ENCODE measurements at places on chromosomes 6 and 20.
A peak's percentile ranks its signal among the peaks of the same experiment; 100 is the strongest.

GRCh38 chr6:22717915-22718314 is 148.5 kb downstream of the HDGFL1 start:
- no peak for DNase-seq

DNA sequence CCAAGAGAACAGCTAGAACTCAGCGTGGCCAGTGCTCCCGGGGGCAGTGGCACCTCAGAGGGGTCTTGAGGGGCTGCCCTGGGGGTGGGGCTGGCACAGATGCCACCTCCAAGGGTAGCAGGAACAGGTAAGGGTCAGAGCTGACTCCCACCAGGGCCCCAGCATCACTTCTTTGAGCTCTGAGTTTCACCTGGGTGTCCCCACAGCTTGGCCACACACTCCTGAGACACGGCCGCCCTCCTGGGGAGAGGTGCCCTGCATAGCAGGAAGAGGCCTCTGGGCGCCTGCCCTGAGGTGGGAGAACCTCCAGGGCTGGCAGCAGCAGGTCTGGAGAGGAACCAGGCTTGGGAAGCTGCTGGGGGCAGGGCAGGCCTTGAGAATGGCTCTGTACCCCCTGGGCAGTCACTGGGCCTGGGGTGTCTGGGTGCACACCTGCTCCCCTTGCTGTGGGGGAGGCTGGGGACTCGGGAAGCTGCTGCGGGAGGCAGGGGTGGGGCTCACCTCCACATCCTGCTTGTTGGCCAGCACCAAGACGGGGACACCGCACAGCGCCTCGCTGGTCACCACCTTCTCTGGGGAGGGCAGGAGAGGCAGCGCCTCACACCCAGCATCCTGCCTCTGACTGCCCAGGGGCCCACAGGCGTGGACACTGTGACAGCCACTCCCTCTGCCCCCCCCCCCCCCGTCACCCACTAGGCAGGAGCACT is 5.0 kb downstream of the TNFRSF6B start:
- DNase-seq, result no peak

DNA sequence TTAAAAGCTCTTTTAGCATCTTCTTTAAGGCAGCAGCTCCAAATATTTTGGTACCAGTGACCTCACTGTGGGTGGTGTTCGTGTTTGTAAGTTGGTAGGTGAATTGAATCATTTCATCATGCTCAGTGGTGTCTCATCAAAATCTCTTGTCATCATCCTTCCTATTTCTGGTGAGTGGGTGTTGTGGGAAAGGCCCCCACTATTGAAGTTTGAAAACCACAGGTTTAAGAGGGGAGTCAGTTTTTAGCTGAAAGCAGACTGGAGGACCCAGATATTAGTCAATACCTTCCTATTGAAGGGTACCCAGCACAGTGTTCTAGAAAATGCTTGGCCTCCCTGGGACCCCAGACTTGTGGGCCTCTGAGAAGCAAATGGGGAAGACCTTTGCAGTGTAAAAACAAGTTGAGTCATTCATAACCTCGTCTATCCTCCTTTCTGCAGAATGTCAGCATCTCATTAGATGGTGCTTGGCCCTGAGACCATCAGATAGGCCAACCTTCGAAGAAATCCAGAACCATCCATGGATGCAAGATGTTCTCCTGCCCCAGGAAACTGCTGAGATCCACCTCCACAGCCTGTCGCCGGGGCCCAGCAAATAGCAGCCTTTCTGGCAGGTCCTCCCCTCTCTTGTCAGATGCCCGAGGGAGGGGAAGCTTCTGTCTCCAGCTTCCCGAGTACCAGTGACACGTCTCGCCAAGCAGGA is 3.7 kb downstream of the PIM1 start:
- no peak for DNase-seq

GRCh38 chr6:7142228-7142801 is 34.6 kb downstream of the RREB1 start:
- DNase-seq, result no peak

GRCh38 chr6:126461045-126461444 is 121.1 kb downstream of the CENPW start:
- no peak for DNase-seq

DNA sequence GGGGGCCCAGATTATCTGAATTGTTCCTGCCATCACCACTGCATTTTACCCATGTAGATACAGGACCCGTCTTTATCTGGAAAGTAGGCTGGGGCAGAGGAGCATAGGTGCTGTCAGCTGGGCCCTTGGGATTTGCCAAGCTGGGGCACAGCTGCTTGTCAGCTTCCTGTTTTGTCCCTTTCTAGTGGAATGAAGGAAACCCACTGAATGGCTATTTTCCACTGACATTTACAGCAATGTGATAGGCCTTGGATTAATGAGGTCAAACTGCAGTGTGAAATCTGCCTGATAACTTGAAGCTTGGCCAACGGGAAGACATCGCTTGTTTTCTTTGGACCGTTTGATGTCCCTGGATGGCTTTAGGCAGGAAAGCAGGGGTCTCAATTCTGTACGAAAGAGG is 6.7 kb downstream of the PPP1R16B start:
- DNase-seq, result no peak

DNA sequence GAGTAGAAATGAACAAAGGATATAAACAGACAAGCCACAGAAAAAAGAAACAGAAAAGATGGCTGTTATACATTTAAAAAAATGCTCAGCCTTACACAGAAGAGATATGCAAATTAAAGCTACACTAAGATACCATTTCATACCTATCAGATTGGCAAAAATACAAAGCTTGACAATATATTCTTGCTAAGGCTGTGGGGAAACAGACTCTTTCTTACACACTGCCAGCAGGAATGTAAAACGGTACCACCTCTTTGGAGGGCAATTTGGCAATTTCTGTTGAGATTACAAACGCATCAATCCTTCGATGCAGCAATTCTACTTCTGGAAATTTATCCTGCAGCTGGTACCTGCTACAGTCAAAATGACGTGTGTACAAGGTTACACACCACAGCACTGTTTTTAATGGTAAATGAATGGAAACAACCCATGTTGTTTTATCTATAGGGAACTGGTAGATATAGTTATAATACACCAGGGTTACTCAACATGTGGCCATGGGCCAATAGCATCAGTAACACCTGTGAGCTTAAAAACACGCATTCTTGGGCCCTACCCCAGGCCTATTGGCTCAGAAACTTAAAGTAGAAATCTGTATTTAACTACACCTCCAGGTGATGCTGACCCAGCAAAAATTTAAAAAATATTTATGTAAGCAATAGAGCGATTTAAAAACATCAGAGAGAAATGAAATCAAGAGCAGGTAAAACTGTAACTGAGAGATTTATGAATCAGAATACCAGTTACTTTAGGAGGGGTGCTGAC is 53.3 kb downstream of the TRAM2 start:
- no peak for DNase-seq

DNA sequence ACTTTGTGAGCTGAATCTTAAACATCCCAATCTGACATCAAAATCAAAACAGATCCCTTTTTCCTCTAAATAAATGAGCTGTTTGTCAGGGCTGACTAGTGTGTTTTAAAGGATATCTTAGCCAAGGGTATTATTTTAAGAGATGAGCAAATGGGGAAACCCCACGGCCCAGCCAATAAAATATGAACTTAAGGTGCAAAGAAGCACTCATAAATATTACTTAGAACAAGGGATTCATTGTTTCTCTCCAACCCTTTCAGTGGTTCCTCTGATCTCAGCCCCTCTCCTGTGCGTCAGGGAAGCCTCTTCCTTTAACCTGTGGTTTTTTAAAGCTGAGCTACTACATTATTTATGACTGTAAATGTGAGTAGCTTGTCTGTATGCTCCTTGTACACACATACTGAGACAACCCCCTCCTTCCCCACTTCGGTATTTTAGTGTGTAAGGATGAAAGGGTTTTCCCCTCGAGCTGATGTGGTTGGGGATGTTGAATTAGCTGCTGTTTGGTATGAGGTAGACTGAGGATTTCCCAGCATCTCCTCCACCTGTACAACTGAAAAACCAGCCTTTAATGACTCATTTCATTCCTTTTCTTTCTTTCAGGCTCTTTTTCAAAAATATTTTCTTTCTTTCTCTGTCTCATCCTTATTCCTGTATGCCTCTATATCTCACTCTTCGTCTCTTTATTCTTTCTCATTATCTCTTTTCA is 6.5 kb downstream of the BMP5 start:
- DNase-seq, result no peak

DNA sequence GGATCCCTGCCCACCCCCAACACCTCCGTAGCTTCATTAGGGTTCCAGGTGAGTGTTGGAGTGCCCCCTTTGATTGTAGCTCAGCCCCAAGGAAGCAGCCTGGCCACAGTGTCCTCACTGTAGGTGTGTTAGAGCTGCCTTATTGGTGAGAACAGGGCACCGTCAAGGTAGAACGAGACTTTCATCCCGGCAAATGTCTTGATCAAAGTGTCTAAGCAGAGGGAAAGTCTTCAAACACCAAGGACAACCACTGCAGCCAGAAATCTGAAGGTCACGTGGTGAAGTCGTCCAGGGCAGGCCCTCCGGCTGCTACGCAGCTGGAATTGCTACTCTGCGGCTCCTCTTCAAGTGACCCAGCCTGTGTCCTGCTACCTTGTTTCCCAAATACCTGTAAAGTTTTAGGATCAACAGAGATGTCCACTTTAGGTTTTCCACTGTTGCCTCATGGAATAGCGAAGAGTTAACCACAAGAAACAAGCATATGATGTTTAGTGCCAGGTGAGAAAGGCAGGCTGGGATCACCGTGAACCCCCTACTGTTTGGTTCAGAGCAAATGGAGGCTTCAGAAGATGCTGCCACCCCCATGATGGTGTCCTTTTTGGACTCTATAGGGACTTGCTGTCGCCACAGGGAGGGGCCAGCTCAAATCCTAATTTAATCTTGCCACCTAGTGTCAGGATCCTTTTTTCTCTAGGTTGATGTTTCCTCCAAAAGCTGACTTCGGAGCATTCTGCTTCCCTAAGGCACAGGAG is 1.7 kb upstream of the DLL1 start:
- DNase-seq, result no peak

GRCh38 chr20:53890443-53891305 is 179.7 kb downstream of the BCAS1 start:
- DNase-seq, result no peak

- DNase-seq, result no peak
Observed at GRCh38 chr20:2299301-2299700, 3.5 kb downstream of the TGM3 start.

DNA sequence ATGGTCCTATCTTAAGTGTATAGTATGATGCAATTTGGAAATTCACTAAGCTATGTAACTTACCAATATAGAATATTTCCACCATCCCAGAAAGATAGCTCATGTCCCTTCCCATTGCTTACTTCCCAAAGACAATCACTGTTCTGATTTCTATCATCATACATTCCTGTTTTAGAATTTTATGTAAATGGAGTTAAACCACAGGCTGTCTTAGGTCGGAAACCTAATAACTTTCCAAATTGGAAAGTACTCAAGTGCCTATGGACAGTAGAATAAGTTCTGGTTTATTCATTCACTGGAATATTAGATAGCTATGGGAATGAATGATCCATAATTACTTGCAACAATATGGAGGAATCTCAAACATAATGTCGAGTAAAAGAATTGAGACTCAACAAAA is 20.1 kb downstream of the ENPP3 start:
- DNase-seq, result no peak

GRCh38 chr20:51886891-51887608 is 84.7 kb upstream of the SALL4 start:
- DNase-seq, result no peak

DNA sequence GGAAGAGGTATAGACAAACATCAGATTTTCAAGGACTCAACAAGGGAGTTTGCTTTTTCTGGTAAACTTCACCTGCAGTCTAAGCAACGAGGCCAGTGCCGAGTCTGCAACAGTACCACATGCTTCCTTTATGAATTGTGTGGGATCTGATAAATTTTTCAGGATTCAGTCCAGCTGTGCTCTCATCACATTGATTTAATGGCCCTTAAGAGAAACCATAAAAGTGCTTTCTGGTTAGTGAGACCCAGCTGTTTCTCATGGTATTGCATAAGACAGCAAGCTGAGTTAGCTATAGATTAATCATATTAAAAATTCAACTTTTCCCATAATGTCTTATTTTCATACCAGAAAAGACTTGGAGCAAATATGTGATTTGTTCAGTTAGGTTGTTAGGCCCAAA is 291.4 kb downstream of the CENPW start:
- peak; percentile 82 for DNase-seq

DNA sequence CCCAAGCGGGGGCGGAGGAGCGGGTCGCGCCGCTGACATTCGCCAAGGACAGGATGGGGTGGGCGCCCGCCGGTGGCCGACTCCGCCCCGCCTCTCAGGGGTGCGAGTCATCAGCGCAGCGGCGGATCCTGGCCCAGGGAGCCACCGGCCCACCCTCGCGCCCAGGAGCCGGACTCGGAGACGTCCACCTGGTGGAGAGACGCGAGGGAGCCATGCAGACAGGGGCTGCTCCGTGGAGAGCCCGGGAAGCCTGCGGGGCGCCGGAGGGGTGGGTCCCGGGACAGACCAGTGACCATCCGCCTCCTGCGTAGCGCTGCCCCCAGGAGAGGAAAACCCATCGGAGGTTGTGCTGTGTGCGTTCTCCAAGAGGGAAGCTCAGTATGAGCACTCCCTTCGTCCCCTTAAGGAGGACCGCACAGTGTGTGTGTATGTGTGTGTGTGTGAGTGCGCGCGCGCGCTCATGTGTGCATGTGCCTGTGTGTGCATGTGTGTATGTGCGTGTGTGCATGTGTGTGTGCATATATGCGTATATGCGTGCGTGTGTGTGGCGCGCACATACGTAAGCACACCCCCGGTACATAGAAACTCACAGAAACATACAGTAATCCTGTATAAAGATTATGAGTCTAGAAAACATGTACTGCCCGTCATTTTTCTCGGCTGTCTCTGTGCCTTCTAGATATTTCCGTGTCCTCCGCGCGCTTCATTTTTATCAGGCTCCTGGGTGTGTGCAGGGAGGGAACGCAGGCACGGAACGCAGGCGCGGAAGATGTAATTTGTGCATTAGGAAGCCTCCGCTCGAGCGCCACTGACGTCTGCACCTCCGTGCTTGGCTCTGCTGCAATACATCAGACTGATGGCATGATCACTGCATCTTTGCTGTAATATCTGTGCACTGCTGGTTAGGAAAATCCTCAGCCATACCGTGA is 158.9 kb downstream of the TBXT start:
- DNase-seq, result peak; percentile 79

DNA sequence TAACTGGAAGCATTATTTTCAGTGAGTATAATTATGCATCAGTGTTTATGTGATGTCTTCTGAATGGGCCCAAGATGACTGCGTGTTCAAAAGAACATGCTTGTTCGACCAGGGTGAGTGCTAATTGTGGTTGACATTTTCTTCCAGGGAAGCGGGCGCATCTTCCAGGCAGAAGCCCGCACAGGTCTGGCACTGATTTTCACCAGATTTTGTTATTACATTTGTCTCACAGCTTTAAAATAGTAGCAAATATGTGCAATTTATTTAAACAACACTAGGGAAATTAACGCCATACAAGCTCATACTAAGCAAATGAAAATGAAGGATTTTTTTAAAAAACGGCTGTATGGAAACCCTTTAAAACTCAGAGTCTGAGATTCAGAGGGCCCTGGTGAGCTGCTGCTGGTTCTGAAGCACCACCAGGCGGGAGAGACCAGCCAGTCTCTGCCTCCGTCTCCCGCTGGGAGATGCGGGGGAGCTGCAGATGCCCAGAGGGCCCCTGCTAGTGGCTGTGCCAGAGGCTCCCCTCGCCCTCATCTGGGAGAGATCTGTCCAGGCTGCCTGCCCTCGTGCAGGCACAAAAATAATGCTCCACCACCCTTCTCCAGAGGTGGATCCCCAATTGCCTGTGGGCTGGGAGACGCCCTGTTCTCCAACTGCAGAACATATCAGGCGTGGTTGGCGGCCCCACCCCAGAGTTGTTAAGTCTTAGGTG is 297.0 kb downstream of the TAF4 start:
- no peak for DNase-seq

All from fibroblast of skin of right quadriceps (primary cell).